ENCODE measurements at places on chromosomes 6 and 20.

- no peak for DNase-seq
Observed at GRCh38 chr6:83257791-83258190, 64.6 kb downstream of the RWDD2A start.

DNA sequence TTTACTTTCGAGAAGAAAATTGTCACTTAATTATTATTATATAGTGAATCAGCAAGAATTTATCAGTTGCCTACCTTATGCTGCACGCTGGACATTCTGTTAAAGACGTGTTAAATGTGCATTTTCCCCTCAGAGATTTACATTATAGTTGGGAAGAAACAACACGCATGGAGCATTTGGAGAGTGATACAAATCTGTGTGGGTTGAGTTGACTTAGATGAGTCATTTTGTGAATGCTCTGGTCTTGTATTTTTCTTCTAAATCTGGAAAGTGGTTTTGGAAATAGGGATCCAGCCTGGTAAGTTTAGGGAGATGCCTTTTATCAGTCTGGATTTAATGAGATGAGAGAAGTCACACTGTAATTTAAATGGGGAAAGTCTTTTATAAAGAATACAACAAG is 24.0 kb upstream of the SMIM26 start:
- DNase-seq: no peak

DNA sequence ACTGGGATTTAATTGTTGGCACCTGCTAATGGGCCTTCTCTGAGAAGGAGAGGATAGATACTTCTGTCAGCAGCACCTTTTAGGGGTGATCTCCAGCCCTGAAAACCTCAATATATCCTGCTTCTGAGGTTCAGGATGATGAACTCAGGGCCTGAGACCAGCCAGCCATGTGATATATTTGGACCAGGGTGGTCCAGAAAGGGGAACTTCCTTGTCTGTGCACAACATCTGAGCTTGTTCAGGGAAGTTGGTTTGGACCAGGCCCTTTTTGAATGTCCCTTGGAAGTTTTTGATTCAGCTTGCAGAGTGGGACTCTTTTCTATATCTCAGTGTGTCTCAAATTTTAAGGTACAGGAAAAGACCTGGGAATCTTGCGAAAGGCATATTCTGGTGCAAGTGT is 85.8 kb downstream of the GFRA4 start:
- no peak for DNase-seq

- no peak for DNase-seq
Observed at GRCh38 chr6:117008618-117009017, 131.6 kb downstream of the RFX6 start.

- no peak for DNase-seq
Observed at GRCh38 chr6:88359530-88360202, 193.5 kb upstream of the CNR1 start.

DNA sequence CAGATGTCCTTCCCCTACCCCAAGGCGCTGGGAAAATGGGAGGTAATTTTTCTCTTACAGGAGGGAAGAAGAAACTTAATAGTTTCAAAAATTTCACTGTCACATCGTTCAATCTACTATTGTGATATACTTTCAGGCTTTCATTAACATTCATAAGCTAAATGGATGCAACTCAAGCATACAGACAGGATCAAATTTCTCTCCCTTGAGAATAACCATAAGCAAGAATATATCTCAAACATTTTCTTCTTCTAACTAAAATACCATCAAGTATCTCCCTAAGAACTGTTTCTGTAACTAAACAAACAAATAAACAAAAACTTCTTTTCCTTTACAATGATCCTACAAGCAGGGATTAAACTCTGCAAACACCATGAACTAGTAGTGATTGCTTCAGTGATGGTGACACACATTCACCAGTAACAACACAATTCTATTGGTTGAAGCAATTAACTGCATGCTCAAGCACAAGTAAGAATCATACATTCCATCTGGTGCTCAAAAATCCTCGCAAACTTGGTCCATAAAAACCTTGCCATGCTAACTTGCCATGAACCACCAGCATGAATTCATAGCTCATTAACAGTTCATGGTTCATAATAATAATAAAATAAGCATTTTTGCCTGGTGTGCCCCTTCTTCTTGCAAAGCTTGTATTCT is 183.8 kb downstream of the PTPRK start:
- no peak for DNase-seq
